ENCODE measurements at places on chromosomes 12 and 14. TPM values are rescaled to one million over a fixed set of nuclear protein-coding genes. Genes with fewer than 3 reads are reported as not detected.
A peak's percentile ranks its signal among the peaks of the same experiment; 100 is the strongest.

The TAC3 gene
- total RNA-seq: 1.9 TPM

DNA sequence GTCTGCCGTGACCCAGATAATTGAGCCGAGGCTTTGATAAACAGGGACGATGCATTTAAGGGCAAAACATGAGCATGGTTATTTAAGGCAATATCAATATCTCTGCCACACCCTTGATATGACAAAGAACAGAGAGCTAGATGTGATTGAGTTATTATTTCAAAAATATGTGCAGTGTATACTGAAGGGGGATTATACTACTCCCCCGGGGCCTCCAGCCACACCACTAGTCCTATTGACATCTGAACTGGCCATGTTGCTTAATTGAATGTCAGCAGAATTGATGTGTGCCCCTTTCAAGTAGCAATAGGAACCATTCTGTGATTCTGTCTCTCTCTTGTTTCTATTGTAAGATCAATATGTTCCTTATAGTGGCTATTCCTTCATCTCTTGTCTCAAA is 794.8 kb upstream of the SEL1L start:
- DNase-seq: no peak

- DNase-seq: no peak
Measured at GRCh38 chr14:65373016-65373670, 39.4 kb upstream of the FUT8 start.

DNA sequence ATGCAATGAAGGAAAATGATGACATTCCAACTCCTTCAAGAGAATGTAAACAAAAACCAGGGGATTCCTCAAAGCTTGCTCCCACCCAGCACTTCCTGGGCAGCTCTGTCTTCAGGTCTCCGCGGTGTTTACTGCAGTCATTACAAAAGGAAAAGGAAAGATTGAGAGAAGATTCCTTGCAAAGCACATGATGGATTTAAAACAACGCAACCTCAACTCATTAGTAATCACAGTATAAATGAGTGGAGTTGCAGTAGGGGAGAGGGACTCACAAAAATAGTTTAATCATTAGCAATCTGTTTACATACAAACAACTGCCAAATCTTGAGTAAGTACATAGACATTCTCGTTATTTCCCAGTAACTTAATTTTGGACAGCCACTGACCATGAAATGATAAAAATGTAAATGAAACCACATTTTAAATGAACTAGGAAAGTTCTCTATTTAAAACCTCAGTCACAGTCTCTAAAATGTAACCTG is 49.7 kb upstream of the OVCH1 start:
- DNase-seq: no peak

The ZNF891 gene
- total RNA-seq: 1.0 TPM

The HSPB8 gene
- total RNA-seq: 30.8 TPM

GRCh38 chr14:20667957-20668356 is 16.4 kb upstream of the RNASE4 start:
- no peak for DNase-seq

- DNase-seq: no peak
Measured at GRCh38 chr12:124125203-124125871, 152.3 kb downstream of the ZNF664 start.

DNA sequence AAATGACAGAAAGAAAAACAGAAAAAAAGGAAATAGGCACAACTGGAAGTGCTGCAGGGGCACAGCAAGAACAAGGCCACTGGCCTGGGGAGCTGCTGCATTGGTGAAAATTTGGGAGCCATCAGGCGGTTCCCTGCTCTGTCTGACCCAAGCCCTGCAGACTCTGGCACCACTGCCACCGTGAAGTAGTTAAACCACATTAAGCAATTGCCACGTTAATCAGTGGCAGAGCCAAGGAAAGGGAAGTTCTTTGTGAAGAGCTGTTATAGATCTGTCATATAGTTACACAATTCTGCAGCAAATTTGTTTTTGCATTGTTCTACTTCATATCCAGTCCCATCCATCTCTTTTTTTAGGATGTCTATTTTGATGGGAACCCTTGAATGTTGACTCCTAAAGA is 915.3 kb downstream of the FSCB start:
- no peak for DNase-seq

DNA sequence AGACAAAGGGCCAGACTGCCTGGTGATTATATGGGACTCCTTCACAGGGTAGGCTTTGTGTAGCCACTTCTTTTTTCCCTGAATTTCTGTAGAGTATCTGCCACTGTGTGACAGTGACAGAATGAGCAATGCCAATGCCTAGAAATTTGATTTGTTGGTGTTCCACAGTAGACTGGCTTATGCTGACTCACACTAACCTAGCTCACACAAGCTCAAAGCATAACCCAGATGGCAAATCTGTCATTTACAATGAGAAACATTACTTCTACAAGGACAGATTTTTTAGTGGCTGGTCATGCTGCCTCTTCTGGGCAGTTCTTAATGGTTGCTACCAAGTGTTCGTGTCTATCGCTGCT is 15.9 kb downstream of the CFAP251 start:
- DNase-seq: no peak

DNA sequence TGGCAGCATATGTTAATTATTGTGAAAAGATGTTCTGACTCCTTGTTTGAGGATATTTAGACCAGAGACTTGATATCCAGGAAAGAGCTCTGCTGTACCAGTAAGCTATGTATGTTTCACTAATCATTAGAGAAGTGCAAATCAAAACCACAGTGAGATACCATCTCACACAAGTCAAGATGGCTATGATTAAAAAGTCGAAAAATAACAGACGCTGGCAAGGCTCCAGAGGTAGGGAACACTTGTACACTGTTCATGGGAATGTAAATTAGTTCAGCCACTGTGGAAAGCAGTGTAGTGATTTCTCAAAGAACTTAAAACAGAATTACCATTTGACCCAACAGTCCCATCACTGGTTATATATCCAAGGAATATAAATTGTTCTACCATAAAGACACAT is 171.6 kb downstream of the DPY19L2 start:
- no peak for DNase-seq

GRCh38 chr14:105153331-105153731 is 15.2 kb downstream of the JAG2 start:
- DNase-seq: no peak

- no peak for DNase-seq
Measured at GRCh38 chr12:100138048-100138802, 4.4 kb downstream of the BLTP3B start.

- DNase-seq: peak; percentile 74
Measured at GRCh38 chr14:23183479-23183878, at the start of gene SLC7A8. TSS of gene SLC7A8 (minus strand) at chr14:23183660. CDS start at chr14:23182914, 746 bp downstream.

The MORN3 gene
- not detected for total RNA-seq

GRCh38 chr14:26597071-26597588 is 703 bp downstream of the NOVA1 start:
- peak; percentile 38 for DNase-seq

The KRT2 gene
- total RNA-seq: not detected

The NXPH4 gene
- 0.27 TPM for total RNA-seq

DNA sequence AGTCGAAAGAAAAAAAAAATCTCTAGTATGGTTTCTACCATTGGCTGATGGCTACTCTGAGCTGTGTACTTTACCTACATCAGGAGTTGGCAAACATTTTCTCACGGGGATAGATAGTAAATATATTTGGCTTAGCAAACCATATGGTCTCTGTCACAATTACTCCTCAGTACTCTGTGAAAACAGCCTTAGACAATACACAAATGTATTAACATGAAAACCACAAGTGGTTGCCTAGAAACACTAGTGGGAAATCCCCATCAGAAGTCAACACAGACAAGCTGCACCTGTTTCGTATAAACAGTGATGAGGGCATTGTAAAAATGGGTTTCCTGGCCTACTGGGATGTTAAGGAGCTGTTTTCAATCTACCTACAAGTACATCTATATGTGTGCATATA is 84.6 kb upstream of the NAV3 start:
- no peak for DNase-seq

DNA sequence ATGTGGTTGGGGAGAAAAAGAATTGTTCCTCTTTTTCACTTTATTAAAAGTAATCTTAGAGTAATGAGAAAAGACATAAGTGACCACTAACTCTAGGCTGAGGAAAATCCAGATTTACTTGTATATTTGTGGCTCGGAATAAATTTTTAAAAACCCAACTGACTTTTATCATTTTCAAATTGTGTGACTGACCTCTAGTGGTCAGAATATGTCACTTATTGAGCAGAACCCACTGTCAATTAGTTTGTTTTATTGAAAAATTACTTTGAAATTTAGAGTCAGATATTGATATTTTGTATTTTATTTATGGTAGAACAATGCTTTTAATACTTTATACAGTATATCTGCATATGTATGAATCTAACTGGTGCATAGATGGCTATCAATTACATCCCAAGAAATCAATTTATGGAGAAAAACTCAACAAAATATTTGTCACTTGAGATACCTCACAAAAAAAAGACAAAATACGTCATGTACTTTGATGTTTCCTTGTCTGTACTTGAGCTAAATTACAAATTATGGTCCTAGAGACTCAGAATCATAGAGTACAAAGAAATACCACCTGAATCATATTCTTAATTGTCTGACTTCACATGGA is 229.4 kb downstream of the CNTN1 start:
- no peak for DNase-seq
